SHP77 (cell line): ENCODE measurements at places on chromosomes 5 and 9.

DNA sequence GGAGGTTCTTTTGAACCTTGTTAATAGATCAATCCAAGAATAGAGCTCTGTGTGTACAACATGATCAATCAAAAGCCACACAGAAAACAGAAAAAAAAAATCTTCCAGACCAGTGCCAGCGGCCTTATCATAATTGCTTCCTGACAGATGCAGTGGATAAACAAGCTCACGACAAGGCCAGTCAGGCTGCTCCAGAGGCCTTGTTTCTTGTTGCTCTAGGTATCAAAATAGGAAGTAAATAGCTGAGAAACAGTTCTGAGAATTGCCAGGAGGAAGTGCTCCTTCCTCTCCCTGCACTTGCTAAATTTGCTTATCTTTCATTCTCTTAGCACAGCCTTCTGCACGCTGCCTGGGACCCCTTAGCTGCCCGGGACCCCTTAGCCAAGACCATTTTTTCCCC, 199.0 kb upstream of the TARS1 start:
- DNase-seq: no peak

GRCh38 chr9:19485193-19485592, 76.4 kb downstream of the ACER2 start:
- DNase-seq: no peak

- DNase-seq: no peak
Observed at GRCh38 chr5:178525906-178526732, 64.1 kb downstream of the COL23A1 start.

DNA sequence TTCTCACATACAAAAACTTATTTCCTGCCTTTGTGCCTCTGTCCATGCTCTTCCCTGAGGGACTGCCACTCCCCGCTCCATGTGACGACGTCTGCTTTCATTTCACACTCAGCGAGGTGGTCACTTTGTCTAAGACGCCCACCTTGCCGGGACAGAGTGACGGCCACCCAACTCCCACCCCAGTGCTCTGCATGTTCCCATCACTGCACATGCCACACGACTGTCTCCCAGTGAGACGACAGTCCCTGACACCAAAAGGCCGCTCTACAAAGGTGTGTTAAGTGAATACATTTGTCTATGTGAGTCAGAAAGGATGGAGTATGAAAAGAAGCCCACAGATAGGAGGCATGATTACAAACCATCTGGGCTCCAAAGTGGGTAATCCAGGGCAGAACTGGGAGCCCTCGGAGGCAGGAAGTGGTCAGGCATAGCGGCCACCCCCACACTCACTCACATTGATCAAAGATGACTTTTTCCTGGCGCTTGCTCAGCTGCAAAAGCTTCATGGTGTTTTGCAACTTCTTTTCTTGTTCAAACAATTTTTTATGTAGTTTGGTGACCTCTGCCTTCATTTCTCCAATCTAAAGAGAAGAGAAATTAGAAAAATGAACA, 185.8 kb downstream of the CDK5RAP2 start:
- no peak for DNase-seq

GRCh38 chr5:40628407-40628806, 51.3 kb upstream of the PTGER4 start:
- no peak for DNase-seq

- DNase-seq: no peak
Observed at GRCh38 chr9:121783111-121783510, 131.7 kb downstream of the DAB2IP start.

DNA sequence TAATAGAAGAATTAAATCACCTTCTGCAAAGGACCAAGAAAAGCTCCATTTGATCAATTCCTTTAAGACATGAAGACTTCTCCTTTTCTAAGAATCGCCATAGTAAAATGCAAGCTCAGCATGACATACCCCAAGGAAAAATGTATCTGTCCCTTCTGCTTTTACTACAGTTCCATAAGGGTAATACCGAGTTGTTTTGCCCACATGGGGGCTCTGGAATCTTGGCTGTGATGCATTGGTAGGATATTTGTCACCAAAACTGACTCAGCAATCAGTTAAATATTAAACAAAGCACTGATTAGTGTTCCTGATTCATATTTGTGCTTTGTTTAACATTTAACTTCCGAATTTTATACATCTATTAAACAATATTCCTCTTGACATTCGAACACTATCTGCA, 24.3 kb upstream of the KCNIP1 start:
- DNase-seq: no peak
